ENCODE measurements at places on chromosomes 12 and 14.

GRCh38 chr12:95215949-95216348 lies 1.3 kb downstream of the FGD6 start:
- no peak for DNase-seq

DNA sequence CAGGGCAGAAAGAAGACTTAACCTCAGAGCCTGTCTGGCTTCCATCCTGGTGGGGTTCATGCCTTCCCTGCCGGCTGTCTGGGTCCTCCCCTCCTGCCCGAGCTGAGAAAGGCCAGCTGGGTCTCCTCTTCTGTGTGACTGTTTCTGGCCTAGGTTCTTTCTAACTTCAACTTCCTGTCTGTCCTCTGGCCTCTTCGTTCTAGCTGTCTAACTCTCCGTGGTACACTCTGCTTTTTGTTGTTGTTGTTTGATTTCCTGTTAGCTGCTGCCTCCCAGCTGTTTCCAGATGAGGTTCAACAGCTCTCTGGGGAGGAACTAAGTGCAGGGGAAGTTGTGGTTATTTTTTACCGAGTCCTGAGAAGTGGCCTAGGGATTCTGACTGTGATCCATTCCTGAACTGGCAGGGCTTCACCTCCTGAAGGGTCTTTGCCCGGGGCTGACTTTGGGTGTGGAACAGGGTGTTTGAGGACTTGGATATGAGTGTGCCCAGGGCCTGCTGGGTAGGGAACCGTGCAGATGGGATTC lies 3.2 kb downstream of the MLXIP start:
- peak; percentile 36 for DNase-seq

GRCh38 chr14:101477648-101478047 lies 83.6 kb upstream of the DIO3 start:
- DNase-seq, result no peak

DNA sequence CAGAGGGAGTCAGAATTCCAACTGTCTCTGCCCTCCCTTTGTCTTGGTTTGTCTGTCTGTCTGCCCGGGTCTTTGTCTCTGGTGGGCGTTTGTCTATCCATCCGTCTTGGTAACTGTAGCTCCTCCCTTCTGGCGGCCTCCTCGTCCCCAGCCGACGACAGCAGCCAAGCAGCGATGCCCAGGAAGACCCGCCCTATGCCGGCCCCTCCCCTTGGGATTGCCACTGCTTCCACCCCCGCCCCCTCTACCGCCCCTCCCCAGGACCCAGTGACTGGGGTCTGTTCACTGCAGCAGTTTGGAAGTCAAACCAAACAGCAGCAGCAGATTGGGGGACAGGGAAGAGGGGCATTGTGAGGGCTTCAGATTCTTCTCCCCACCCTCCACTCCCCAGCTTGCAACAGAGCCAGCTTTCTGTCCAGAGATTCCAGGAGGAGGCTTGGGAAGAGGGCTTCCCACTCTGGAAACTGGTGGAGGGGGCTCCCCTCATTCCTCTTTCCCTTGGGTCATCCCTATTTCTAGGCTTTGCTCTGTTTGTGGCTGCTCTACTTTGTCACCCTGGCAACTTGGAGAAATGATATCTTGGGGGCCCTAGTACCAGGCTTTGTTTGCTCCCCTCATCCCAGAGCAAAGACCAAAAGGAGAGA lies 2.4 kb upstream of the RARG start:
- no peak for DNase-seq

DNA sequence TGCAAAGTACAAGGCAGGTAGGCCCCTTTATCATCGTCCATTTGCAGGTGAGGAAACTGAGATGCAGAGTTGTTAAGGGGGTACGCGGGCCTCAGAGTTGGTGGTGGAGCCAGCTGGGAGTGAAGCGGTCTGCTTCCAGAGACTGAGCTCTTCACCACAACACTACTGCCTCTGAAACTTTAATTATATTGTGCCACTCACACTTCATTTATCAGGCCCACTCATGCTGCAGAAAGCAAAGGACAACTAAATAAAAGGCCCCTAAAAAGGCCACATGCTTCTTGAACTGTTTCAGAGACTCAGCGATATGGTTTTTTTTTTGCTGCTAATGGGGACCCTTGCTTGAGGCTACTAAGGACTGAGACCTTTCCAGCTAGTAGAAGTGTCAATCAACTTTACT lies 153.1 kb downstream of the TTC7B start:
- no peak for DNase-seq

GRCh38 chr14:59337141-59337611 lies 128.0 kb downstream of the GPR135 start:
- DNase-seq, result peak; percentile 25

DNA sequence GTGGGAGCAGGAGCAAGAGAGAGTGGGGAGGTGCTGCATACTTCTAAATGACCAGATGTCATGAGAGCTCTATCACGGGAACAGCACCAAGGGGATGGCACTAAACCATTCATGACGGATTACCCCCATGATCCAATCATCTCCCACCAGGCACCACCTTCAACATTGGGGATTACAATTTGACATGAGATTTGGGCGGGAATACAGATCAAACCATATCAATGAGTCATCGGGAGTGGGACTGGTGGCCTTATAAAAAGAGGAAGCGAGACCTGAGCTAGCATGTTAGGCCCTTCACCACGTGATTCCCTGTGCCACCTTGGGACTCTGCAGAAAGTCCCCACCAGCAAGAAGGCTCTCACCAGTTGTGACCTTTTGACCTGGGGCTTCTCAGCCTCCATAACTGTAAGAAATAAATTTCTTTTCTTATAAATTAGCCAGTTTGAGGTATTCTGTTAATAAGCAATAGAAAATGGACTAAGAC lies 28.7 kb downstream of the COX8C start:
- DNase-seq, result no peak

GRCh38 chr12:50057000-50057841 lies at the start of gene ASIC1:
TSS of gene ASIC1 (plus strand) at chr12:50057596. CDS start at chr12:50058767, 1,171 bp downstream.
- DNase-seq, result peak; percentile 86

GRCh38 chr12:11731455-11731854 lies 82.0 kb downstream of the ETV6 start:
- no peak for DNase-seq

- no peak for DNase-seq
Measured at GRCh38 chr14:38063711-38064320, 143.9 kb upstream of the SSTR1 start.

DNA sequence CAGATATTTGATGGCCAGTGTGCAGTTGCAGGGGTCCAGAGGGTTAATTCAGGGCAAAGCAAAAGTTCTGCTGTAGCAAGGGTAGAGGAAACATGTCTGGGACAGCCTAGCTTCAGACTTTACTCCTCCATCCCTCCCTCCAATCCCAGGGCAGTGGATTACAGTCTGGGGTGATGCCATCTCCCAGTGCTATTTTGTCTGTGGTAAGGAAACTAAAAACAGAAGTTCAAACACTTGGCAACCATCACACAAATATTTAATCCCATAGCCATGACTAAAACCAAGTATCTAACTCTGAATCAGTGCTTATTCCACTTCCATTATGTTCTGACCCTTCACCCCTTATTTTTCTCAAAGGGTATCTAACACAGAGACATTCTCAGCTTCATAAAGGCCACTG lies 61.8 kb downstream of the PIK3C2G start:
- no peak for DNase-seq

DNA sequence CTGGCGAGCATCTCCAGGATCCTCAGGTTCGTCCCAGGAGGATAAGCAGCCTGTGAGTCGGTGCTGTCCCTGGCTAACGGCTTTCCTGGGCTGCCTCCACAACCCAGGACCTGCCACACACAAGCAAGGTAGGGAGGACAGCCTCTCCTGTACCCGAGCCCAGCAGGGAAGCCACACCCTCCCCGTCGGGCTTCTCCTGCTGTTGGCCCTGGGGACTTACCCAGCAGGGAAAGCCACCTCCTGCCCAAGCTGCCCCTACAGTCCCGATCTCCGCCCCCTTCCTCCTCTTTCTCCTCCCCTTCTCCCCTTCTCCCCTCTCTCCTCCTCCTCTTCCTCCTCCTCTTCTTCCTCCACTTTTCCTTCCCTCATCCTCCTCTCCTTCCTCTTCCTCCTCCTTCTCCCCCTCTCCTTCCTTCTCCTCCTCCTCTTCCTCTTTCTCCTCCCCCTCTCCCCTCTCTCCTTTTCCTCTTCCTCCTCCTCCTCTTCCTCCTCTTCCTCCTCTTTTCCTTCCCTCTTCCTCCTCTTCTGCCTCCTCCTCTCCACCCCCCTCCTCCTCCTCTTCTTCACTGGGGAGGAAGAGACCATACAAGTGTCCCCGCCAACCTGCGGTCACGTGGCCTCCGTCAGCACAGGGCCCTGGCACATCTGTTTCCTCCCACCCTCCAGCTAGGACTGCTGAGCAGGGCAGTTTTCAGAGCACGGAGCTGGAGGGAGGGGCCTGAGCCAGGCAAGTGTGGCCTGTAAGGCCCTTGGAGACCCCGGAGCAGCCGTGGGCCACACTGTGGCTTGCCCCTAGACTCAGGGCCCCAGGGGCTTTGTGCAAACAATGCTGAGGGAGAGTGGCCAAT lies 17.3 kb upstream of the RFLNA start:
- DNase-seq, result peak; percentile 31

GRCh38 chr12:67665679-67666078 lies 17.1 kb downstream of the DYRK2 start:
- no peak for DNase-seq

- peak; percentile 87 for DNase-seq
Measured at GRCh38 chr14:105481886-105482457, 4.7 kb upstream of the CRIP1 start.

- DNase-seq, result no peak
Measured at GRCh38 chr14:83988275-83988674, 1541.7 kb upstream of the FLRT2 start.

DNA sequence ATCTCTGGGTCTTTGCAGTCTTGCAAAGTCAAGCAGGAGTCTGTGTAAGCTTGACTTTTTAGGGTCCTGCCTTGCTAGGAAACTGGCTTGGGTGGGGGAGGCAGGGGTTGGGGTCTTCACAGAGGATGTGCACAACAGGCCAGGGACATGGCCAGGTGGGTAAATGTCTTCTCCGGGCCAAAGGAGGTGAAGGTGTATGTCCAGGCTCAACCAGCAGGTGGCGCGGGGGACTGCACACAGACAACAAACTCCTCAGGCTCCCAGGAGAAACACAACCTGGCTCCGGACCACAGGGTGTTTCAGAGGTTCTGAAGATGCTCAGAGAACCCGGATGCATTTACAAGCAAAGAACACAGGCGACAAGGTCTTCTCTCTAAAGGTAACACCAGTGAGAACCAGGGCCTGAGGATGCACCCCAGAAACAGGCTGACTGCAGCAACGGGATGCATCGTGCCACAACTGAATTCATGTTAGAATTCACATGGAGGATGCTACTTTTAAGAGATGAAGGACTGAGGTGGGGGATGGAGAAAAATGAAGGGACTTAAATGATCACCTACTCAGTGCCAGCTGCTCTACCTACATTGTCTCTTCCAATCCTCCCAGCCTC lies 56.0 kb downstream of the PLEKHG3 start:
- no peak for DNase-seq

DNA sequence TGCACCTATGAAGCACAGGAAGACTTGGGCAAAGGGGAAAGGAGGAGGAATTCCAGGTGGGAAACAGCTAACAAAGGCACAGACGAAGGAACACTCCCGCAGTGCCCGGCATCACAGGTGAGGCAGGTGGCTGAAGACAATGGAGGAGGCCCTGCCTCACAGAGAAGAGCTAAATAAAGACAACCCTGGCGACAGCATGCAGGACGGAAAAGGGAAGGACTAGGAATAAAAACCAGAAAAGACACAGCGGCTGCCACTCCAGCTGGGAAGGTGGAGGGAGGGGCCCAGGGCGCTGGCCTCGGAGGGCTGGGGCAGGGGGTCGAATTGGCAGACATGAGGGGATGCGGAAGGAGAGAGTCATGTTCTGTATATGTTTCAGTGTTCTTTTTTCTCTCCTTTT lies 43.0 kb upstream of the ANO2 start:
- no peak for DNase-seq

- no peak for DNase-seq
Measured at GRCh38 chr12:49505672-49506071, 33.2 kb upstream of the KCNH3 start.

- no peak for DNase-seq
Measured at GRCh38 chr12:26513363-26514043, 318.1 kb downstream of the SSPN start.

- no peak for DNase-seq
Measured at GRCh38 chr14:64891173-64891838, 11.6 kb upstream of the SPTB start.

DNA sequence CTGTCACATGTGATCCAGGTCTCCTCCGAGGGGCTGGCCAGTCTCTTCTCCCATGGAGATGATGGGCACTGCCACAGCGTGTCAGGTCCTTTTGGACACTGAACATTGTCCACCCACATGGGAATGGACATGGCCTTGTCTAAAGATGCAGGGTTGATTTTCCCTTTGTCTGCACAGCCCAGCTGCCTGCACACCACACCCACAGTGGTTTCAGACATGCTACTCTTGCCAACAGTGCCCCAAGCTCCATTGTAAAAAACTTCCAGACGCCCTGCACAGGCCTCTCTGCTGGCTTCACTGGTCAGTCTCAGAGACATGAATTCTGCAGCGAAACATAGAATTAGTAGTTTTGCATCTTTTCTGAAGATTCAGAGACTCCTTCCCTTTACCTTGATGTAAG lies 18.5 kb downstream of the CD163 start:
- no peak for DNase-seq

- DNase-seq, result no peak
Measured at GRCh38 chr12:108370415-108370814, 31.3 kb upstream of the CMKLR1 start.

- peak; percentile 41 for DNase-seq
Measured at GRCh38 chr14:103022002-103022684, 35.2 kb downstream of the CDC42BPB start.

DNA sequence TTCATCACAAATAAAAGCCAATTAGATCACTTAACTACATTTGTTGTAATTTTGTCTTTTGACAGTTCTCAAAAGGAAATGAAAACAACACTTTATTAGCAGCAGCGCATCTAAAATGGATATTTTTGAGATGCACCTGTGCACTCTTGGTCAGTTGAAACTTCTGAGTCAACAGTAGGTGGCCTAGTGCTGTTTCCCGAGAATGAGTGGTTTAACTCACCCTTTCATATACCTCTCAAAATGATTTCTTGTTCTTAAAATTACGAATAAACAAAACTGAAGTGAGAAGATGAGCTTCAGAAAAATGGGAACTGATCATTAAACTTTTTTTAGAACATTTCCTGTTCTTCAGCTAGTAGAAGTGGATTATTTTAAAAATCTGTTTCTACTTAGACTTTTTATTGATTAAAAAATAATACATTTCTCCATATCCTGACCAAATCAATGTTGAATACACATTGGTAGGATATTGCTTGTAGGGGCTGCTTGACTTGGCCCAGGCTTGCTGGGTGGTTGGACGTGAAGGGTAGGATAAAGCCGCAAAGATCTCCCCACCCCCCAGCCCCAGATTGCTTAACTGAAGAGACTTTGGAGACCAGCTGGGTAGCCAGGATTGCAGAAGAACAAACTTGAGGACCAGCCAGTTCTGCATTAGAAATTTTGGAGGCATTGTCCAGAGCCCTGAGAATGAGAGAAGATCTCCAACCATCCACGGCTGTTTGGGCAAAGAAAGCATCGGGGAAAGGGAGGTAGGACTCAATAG lies 22.3 kb upstream of the STK38L start:
- DNase-seq, result no peak

GRCh38 chr12:40117818-40118217 lies 11.9 kb upstream of the SLC2A13 start:
- no peak for DNase-seq

- DNase-seq, result no peak
Measured at GRCh38 chr12:122886851-122887818, 8.8 kb downstream of the VPS37B start.
